ENCODE measurements at places on chromosomes 12 and 14. TPM values are rescaled to one million over a fixed set of nuclear protein-coding genes. Genes with fewer than 3 reads are reported as not detected.

DNA sequence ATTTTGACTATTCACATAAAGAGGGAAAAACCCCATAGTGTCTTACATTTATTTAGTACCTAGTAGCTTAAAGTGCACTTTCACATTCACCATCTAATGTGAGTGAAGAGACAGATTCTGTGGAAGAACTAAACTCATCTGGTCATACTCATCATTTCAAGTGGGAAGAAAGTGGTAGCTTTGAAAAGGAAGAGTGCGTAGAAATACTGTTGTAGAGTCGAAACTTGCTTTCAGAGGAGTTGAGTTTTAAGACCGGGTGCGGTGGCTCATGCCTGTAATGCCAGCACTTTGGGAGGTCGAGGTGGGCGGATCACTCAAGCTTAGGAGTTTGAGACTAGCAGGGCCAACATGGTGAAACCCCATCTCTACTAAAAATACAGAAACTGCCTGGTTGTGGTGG, 222.2 kb downstream of the ERC1 start:
- no peaks in the 10 kb centered on the region for H3K36me3 ChIP-seq
- peaks cover 17% of the 10 kb centered on the region for H3K4me1 ChIP-seq
- DNase-seq, result no peak
- H3K27ac ChIP-seq, result no peak overlapping the region
- no peaks in the 10 kb centered on the region for H3K27me3 ChIP-seq

GRCh38 chr12:1702713-1703112, 11.8 kb downstream of the ADIPOR2 start:
- peaks cover 48% of the 10 kb centered on the region for H3K4me1 ChIP-seq
- no peak overlapping the region for H3K4me3 ChIP-seq
- H3K27me3 ChIP-seq, result no peaks in the 10 kb centered on the region
- H3K36me3 ChIP-seq, result no peaks in the 10 kb centered on the region
- no peak for DNase-seq

GRCh38 chr14:56630707-56631106, 51.1 kb downstream of the TMEM260 start:
- no peak overlapping the region for H3K27ac ChIP-seq
- DNase-seq, result no peak
- H3K4me3 ChIP-seq, result no peak overlapping the region
- H3K4me1 ChIP-seq, result no peaks in the 10 kb centered on the region

DNA sequence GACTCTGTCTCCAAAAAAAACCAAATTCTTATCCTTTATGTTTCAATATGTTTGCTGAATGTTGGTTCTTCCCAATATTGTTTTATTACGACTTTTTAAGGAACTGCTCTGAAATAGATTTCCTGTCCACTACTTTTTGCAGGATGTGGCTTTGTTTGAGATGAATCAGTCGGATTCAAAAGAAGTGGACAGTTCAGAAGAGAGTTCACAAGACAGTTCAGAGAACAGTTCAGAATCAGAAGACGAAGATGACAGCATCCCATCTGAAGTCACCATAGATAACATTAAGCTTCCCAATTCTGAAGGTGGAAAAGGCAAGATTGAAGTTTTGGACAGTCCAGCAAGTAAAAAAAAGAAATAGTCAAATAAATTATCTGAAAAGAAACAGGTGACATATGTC, 8.2 kb downstream of the NOPCHAP1 start:
- no peak for DNase-seq
- H3K36me3 ChIP-seq, result peaks cover 11% of the 10 kb centered on the region
- no peaks in the 10 kb centered on the region for H3K27me3 ChIP-seq
- H3K4me3 ChIP-seq, result no peak overlapping the region
- no peak overlapping the region for H3K27ac ChIP-seq
- H3K4me1 ChIP-seq, result peaks cover 33% of the 10 kb centered on the region

DNA sequence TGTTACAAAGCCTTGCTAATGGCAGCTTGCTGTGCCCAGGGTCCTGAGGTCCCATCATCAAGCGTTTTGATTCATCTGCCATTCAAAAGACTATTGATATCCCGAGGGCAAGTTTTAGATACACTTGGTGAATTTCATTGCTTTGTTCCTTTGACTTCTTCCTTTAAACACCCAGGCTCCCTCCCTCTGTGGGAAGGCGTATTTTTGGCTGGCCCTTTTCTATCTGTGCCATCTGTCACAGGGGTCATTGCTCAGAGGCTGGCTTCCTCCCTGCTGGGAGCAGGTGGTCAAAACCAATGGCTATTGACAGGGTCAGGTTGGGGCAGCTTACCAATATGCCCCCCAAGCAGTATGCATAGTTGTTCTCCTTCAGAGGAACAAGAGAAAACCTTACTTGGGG, 40.0 kb downstream of the SCN8A start:
- H3K4me3 ChIP-seq, result no peak overlapping the region
- H3K27ac ChIP-seq, result no peak overlapping the region
- no peak for DNase-seq
- peaks cover 4% of the 10 kb centered on the region for H3K4me1 ChIP-seq

GRCh38 chr14:85344847-85345570, 184.9 kb upstream of the FLRT2 start:
- no peak overlapping the region for H3K27ac ChIP-seq
- no peak for DNase-seq
- H3K27me3 ChIP-seq, result no peaks in the 10 kb centered on the region

DNA sequence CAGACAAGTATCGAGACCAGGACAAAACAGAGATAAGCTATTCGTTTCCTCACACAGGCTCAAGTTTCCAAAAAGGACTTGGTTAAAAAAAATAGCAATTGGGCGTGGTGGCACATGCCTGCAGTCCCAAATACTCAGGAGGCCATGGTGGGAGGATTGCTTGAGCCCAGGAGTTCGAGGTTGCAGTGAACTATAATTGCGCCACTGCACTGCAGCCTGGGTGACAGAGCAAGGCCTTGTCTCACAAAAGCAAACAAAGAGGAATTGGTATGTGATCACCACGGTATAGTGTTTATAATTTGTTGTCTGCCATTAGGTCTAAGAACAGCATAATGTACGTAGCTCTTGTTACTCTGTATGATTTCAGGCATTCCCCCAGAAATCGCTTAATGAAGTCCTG, 175.3 kb downstream of the DERA start:
- H3K4me3 ChIP-seq, result no peak overlapping the region
- no peak overlapping the region for H3K27ac ChIP-seq
- no peaks in the 10 kb centered on the region for H3K36me3 ChIP-seq
- H3K27me3 ChIP-seq, result no peaks in the 10 kb centered on the region
- H3K4me1 ChIP-seq, result no peaks in the 10 kb centered on the region
- no peak for DNase-seq

GRCh38 chr12:25883026-25883916, 75.2 kb upstream of the RASSF8 start:
- DNase-seq, result no peak
- no peak overlapping the region for H3K27ac ChIP-seq
- H3K36me3 ChIP-seq, result no peaks in the 10 kb centered on the region
- no peaks in the 10 kb centered on the region for H3K27me3 ChIP-seq
- H3K4me3 ChIP-seq, result no peak overlapping the region

DNA sequence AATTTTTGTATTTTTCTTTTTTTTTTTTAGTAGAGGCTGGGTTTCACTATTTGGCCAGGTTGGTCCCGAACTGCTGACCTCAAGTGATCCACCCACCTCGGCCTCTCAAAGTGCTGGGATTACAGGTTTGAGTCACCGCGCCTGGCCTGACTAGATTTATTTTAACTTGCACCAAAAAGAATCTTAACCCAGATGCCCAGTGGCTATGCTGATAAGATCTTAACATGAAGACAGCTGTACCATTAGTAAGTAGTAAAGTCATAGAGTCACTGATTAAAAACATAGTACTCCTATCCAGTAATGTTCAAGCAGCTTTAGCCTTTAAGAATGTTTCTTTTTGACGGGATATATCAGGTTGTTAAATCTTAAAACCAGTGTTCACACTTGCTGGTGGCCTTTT, 1061.8 kb upstream of the FLRT2 start:
- DNase-seq, result no peak
- no peaks in the 10 kb centered on the region for H3K36me3 ChIP-seq
- H3K4me3 ChIP-seq, result no peak overlapping the region
- no peaks in the 10 kb centered on the region for H3K4me1 ChIP-seq
- H3K27me3 ChIP-seq, result no peaks in the 10 kb centered on the region

DNA sequence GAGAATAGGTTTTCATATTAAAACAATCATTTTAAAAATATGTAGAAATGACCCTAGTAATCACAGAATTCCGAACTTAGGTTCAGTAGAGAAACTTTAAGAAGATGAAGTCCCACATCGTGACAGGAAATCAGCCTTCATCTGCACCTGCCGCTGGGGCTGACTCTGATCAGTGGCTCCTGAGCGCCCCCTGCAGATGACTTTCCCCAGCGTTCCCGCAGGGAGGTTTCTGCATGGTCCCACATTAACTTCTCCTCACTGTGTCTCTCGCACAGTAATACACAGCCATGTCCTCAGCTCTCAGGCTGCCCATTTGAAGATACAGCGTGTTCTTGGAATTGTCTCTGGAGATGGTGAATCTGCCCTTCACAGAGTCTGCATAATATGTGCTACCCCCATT, 1131.1 kb downstream of the TMEM121 start:
- H3K36me3 ChIP-seq, result no peaks in the 10 kb centered on the region
- H3K4me1 ChIP-seq, result no peaks in the 10 kb centered on the region
- H3K27ac ChIP-seq, result no peak overlapping the region
- H3K27me3 ChIP-seq, result no peaks in the 10 kb centered on the region
- H3K4me3 ChIP-seq, result no peak overlapping the region
- DNase-seq, result no peak

- no peaks in the 10 kb centered on the region for H3K36me3 ChIP-seq
- no peaks in the 10 kb centered on the region for H3K27me3 ChIP-seq
- H3K4me1 ChIP-seq, result no peaks in the 10 kb centered on the region
- H3K27ac ChIP-seq, result no peak overlapping the region
- no peak for DNase-seq
These were observed 13.6 kb downstream of the ITGA7 start for GRCh38 chr12:55694188-55694515.

DNA sequence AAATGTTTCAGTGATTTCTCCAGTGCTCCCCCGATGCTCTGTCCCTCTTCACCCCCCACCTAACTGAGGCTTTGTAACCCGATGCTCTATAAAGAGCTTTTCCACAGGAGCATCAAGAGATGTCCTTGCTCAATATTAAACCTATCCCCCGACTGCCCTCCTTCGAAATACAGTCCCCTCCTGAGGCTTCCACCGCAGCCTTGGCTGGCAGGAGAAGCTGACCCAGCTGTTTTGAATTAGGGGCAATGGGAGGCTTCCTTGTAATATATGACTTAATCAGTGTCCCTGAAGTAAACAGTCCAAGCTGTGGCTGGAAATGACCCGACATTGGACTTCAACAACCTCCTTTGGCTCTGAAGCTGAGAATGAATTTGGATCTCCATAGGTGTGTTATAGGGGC, 62.4 kb downstream of the TMEM30B start:
- H3K4me1 ChIP-seq, result peaks cover 6% of the 10 kb centered on the region
- H3K36me3 ChIP-seq, result no peaks in the 10 kb centered on the region
- no peaks in the 10 kb centered on the region for H3K27me3 ChIP-seq

DNA sequence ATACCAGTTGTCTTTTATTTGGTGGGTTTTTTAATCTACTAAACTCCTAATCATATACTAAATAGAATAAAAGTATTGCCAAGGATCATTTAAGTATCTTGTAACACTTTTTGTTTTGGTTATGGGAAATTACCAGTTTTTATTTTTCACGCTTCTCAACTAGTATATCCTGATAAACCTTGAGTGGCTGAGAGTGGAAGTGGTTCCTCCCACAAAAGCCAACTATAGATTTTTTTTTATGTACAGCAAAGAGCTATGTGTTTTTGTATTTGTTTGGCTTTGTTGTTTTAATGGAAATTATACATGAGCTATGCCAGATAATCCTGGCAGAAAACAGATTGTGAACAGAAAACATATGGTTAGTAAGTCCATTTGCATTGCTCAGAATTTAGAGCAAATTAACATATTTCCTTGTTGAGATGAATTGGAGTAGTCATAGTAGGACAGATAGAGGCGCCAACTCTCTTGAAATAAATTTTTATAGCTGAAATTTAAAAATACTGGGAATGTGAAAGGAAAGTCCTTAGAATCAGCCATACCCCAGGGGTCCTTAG, 60.9 kb upstream of the PSMA6 start:
- no peak overlapping the region for H3K4me3 ChIP-seq
- DNase-seq, result no peak
- H3K27me3 ChIP-seq, result no peaks in the 10 kb centered on the region
- no peaks in the 10 kb centered on the region for H3K36me3 ChIP-seq

DNA sequence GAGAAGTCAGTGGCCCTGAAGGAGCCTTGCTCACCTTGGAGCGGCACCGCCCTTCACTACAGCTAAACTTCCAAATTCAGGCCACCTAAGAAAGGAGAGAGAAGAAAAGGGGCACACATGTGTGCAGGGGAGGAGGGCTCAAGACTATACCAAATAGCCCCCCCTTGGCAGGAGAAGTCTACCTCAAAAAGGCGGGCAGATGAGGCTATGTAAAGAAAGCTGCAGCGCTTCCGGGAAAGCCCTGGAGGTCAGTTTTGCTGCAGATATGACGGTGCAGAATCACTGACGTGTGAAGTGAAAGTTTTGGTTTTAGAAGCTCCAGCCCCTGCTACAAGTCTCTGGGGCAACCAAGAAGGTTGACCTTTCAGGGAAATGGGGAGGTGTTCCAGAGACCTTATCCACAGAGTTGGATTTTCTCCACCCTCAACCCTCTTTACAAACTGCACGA, 48.2 kb upstream of the PNMA1 start:
- DNase-seq, result peak; percentile 54
- no peak overlapping the region for H3K4me3 ChIP-seq

- H3K4me1 ChIP-seq, result no peaks in the 10 kb centered on the region
- no peak overlapping the region for H3K27ac ChIP-seq
- DNase-seq, result no peak
- H3K36me3 ChIP-seq, result no peaks in the 10 kb centered on the region
- no peaks in the 10 kb centered on the region for H3K27me3 ChIP-seq
These were observed 53.7 kb downstream of the PLEKHA5 start for GRCh38 chr12:19183121-19183838.

DNA sequence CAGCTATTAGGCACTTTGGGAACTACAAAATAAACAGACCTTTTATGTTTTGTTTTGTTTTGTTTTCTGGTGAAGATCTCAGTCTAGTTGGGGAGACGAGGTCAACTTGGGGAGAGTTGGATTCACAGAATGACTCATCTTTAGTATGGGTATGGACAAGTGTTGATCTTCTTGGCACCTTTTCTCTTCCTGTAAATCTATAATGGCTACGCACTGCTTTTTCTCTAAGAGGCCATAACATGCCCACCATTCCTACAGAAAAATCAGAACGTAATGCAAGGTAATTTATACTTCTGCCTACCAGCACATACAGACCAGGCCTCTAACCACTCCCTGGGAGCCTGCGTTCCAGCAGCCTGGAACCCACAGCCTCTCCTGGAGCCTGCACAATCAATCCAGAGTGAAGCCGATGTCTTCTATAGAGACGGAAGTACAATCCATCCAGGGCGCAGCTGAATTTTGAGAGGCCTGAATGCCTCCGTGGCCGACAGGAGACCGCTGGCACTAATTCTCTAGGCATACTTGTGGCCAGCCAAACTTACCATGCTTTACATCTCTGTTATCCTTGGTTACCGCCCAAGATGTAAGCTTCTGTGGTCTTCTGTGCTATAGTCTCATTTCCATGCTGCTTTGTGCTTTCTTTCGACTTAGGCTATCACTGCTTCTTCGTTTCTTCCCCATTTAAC, 717 bp downstream of the PPHLN1 start:
- peak overlapping the region; percentile 57 for H3K27ac ChIP-seq
- no peaks in the 10 kb centered on the region for H3K27me3 ChIP-seq
- no peak for DNase-seq
- H3K4me1 ChIP-seq, result peaks cover 44% of the 10 kb centered on the region
- H3K36me3 ChIP-seq, result no peaks in the 10 kb centered on the region
- peak overlapping the region; percentile 85 for H3K4me3 ChIP-seq

The FBRSL1 gene
- total RNA-seq, result 50.1 TPM

The IL26 gene
- not detected for total RNA-seq

The SLC6A12 gene
- 0.33 TPM for total RNA-seq

The RPL10L gene
- not detected for total RNA-seq

The GPN3 gene
- total RNA-seq, result 5.6 TPM
